ENCODE measurements at places on chromosomes 6 and 20. TPM values are rescaled to one million over a fixed set of nuclear protein-coding genes. Genes with fewer than 3 reads are reported as not detected.

Gene SLC12A5
- not detected for total RNA-seq

Gene SRSF6
- 112 TPM for total RNA-seq

Gene NNAT
- total RNA-seq: 8.3 TPM

Gene CTCFL
- total RNA-seq: not detected

Gene GABRR1
- not detected for total RNA-seq

Gene PTPRK
- total RNA-seq: 82.5 TPM

Gene TNF
- not detected for total RNA-seq

Gene RAB44
- total RNA-seq: 0.49 TPM

All from vagina (tissue), 2 donors.